ENCODE measurements at places on chromosomes 5 and 9.

GRCh38 chr5:173302546-173303155, 25.6 kb downstream of the STC2 start:
- no peak for DNase-seq

GRCh38 chr5:136927571-136927970, 562.2 kb upstream of the TRPC7 start:
- no peak for DNase-seq

- DNase-seq, result no peak
Observed at GRCh38 chr5:149424371-149425315, 45.6 kb upstream of the IL17B start.

GRCh38 chr9:110821064-110821463, 152.5 kb downstream of the MUSK start:
- no peak for DNase-seq

DNA sequence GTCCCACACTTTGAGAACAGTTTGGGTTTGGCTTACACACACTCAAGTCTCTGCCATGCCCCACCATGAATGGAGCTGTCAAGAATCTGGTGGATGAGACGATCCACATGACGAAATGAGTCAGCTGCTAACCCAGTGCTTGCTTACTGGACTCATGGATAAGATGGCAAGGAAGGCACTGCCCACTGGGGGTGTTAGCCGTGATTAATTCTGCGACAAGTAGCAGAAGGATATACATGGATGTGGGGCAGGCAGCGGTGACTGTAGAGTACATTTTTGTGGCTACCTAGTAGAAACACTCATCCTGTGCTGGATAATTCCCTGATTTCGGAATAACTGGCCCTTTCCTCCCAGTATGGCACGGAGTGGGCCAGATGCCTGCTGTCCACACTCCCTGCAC, 77.5 kb downstream of the SPATA31C2 start:
- DNase-seq, result no peak

GRCh38 chr5:94499806-94500205, 118.6 kb downstream of the KIAA0825 start:
- DNase-seq, result no peak

GRCh38 chr9:114688379-114688778, 6.4 kb upstream of the TEX48 start:
- DNase-seq, result no peak

DNA sequence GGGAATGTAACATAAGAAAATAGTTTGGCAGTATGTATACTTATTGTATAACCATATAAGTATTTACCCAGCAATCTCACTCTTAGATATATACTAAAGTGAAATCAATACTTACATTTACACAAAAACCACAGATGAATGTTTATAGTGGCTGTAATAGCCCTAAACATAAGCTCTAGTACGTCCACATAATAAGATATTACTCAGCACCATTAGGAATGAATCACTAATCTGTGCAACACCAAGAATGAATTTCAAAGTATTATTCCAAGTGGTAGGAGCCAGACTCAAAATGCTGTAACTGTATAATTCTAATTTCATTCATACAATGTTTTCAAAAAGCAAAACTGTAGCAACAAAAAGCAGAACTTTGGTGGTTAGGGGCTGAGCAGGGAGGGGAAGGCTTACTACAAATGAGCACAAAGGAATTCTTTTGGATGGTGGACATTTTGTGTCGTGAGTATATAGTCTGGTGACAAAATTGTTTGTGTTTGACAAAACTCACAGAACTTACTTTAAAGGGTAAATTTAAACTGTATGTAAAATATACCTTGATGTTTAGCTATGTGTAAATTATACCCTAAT, 11.9 kb upstream of the C5orf46 start:
- DNase-seq, result no peak

DNA sequence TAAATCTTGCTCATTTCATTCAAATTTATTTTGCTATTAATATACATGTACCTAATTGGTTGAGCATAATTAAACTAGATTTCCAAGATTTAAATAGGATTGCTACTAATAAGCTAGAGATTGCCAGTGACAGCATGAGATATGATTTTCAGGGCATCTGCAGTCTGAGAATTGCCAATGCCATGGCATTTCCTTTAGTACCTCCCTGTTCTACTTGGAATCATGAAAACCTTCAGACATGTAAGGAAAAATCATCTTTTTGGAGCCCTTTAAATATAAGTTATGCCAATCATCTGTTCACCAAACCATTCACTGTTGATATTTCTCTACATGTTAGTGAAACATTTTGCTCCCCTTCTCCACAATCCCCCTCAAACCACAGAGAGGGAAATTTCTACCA, 691.4 kb downstream of the DNAH5 start:
- no peak for DNase-seq

- no peak for DNase-seq
Observed at GRCh38 chr5:108772626-108773025, 24.9 kb downstream of the FER start.

DNA sequence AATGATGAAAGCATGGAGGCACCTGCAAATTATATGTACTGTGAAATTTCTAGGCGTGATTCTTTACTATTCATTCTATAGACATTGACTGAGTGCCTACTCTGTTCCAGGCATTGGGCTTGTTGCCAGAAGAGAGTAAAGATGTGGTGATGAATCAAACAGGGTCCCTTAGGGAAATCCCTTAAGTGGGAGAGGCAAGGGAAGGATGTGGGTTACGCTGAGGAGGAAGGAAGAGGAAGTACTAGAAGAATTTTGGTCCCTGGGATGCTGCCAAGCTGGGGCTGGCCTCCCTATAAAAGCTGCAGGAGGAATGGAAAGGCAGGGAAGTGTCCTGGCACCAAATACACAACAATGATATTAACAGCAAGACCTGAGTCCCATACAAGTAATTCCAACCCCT, 76.7 kb upstream of the SPOCK1 start:
- no peak for DNase-seq

- no peak for DNase-seq
Observed at GRCh38 chr9:135332516-135332915, 147.1 kb upstream of the PPP1R26 start.

DNA sequence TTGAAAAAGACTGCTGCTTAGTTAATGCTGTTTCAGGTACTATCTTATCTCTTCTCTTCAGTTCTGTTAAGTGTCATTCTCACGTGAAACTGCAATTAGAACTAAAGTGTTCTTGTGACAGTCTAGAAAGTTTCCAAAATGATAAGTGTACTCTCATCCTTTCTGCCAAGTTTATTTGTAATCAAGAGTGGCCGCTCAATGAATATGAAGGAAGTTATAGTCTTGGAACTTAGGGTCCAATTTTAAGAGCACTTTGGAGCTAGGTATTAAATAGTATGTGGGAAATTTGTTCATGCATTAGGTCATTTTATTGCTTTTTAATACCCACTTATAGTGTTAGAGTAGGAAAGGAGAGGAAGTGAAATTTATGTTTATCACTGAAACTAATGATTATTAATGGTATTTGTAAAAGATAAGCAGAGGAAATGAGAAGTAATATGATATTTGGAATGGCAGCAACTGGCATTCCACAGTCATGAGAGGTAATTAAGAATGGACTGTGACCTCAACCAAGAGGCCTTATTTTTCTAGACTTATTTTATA, 20.4 kb downstream of the XRCC4 start:
- no peak for DNase-seq

- no peak for DNase-seq
Observed at GRCh38 chr9:93829271-93830011, 125.7 kb downstream of the BARX1 start.

GRCh38 chr5:119264186-119264585, 91.6 kb upstream of the TNFAIP8 start:
- no peak for DNase-seq

DNA sequence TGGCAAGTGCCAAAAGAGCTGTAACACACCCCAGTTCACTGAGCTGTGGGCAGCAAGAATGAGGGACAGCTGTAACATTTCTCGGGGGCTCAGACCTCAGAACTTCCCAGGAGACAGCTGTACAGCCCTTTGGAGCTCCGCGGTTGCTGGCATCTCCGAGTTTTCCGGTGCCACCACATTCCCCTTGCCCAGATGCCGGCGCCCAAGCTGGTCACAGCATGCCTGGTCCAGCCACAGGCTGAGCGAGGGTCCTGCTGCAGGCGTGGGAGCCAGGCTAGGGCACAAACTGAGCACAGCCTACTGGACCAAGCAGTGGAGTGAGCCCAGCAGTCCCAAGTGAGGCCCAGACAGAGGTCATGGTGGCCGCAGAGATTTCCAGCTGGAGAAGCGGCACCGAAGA, 797.7 kb upstream of the EDIL3 start:
- no peak for DNase-seq

- DNase-seq, result no peak
Observed at GRCh38 chr5:176543428-176544182, 5.5 kb upstream of the CDHR2 start.

GRCh38 chr9:6439051-6439703, 26.2 kb downstream of the UHRF2 start:
- no peak for DNase-seq

GRCh38 chr9:89515416-89515815, 17.5 kb upstream of the SEMA4D start:
- DNase-seq, result no peak

- no peak for DNase-seq
Observed at GRCh38 chr9:134880484-134881312, at the start of gene FCN2. Gene FCN2, plus strand, starts transcription at chr9:134880810. Its CDS starts 12 bp downstream, at chr9:134880822.

DNA sequence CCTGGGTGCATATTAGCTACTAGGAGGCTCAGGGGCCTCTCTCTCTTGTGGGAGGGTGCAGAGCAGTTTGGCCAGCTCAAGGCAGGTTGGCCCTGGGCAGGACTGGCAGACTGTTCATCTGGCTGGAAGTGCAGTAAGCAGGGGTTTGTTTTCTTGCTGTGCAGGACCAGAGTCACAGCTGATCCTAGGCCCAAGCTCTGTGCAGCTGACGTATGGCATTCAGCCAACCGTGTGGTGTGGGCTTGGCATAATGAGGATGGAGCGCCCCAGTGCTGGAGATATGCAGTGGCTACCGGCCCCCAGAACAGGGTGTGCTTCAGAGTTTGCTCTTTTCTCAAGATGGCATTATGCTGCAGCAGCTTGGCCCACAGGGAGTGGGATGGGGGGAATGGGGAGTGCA, 31.0 kb upstream of the PHF24 start:
- DNase-seq, result no peak

DNA sequence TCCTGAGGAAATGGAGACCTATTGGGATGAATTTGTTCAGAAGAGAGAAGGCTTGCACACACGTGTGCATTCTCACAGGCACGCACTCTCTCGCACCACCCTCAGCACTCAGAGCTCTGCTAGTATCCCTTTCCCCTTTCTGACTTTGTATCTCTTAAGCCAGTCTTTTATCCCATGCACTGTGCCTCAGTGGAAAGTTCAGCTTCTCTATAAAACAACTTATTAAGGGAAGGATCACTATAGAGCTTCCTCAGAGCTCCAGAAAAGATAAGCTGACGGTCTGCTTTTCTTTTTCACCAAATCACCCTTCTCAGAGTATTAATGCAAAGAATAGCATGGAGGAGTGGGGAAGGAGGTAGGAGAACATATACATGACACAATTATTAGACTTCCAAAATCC, 207.8 kb downstream of the ENC1 start:
- DNase-seq, result no peak

GRCh38 chr5:133359861-133360260, 252.5 kb downstream of the FSTL4 start:
- no peak for DNase-seq

DNA sequence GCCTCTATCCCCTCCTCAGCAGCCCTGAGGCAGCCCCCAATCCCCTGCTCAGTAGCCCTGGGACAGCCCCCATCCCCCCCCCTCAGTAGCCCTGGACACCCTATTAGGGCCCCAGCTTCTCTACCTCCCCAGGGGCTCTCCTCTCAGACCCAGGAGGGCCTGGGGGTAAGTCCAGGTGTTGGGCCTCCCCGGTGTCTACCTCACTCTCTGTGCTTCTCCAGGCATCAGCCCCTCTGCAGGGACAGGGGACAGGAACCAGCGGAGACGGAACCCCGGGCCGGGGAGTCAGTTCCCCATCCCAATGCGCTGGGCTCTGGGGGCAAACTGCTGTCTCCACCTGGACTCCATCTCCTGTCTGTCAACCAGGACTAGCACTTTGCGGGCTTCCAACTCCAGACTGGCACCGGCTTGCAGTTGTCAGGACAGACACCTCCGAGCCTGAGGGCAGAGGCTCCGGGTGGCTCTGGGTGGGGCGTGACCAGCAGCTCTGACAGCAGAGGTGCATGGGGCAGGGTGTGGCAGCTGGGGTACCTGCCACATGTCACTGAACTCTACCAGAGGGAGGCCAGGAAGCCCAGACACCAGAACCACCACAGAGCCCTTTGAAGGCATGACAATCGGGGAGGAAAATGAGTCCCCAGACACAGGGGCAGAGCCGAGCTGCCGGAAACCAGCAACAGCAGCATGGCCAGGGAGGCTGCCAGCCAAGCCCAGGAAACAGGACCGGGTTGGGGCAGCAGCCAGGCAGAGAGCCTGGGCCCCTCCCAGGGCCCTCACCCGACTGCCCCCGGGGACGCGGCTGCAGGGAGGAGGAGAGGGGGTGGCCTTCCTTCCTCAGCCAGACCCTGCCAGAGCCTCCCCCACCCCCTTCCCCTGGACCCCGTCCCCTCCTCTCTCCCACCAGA, 17.7 kb upstream of the UBAC1 start:
- no peak for DNase-seq

GRCh38 chr5:164306662-164307061, 801.2 kb downstream of the MAT2B start:
- no peak for DNase-seq

- DNase-seq, result no peak
Observed at GRCh38 chr5:129951039-129951438, 46.8 kb downstream of the CHSY3 start.

GRCh38 chr9:80259079-80259478, 687.3 kb downstream of the TLE4 start:
- no peak for DNase-seq

DNA sequence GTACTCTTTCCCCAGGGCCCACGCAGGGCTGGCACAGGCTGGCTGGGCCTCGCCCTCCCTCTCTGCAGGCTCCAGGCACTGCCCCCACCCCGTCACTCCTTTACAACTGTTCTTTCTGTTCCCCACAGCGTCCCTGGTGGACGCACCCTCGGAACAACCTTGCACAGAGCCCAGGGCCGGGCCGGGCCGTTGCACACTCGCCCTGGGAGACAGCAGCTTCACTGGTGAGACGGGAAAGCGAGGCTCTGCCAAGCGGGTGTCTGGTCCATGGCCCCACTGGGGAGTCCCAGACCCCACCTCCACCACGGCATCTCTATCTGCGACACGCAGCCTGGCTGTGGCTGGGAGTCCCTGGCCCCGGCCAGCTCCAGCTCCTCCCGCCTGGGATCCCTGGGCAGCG, 18.4 kb upstream of the QSOX2 start:
- DNase-seq, result no peak

- DNase-seq, result no peak
Observed at GRCh38 chr5:72244862-72245371, 75.1 kb downstream of the MRPS27 start.

GRCh38 chr5:114327987-114328386, 33.9 kb upstream of the KCNN2 start:
- DNase-seq, result no peak

DNA sequence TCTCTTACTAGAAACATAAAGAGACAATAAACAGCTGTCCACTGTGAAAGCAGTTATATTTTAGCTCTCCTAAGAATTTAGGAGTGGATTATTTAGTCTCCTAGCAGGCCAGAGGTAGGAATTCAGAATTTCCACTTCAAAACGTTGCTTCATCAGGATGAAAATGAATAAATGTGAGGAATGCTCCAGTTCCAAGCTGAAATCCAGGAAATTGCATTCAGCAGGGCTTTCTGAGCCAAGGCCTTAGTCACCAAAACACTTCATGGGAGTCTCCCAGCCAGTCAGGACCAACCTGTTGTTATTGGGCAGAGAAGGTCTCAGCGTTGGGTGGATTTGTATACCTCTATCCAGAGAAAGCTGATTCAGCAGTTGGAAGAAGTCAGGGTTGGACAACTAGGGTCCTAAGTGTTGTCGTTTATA, 1040.3 kb downstream of the TLE1 start:
- DNase-seq, result no peak
